ENCODE measurements at places on chromosomes 7 and 10.

DNA sequence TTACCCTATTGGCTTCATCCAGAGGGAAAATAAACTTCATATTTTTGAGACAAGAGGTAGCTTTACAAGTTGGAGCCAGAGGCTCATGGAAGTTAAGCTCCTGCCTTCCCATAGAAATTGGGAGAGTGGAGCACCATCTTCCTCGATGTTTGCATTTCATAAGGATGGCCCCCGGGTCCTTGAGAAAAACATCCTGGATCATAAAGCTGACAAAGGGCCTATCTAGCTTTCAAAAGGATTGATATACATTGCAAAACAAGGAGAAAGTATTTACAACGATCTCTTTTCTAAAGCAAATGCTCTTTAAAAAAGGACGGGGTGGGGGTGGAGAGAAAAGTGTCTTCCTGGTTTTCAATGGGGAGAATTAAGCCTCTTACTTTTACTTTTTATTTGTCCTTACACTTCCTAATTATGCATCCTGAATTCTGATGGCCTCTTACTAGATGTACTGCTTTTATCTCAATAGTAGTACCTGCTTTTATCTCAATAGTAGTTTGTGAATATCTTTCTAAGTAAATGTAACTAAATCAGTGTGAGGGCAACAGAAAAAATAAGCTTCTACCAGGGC is 65.6 kb downstream of the PTPRZ1 start:
- no peak for DNase-seq

DNA sequence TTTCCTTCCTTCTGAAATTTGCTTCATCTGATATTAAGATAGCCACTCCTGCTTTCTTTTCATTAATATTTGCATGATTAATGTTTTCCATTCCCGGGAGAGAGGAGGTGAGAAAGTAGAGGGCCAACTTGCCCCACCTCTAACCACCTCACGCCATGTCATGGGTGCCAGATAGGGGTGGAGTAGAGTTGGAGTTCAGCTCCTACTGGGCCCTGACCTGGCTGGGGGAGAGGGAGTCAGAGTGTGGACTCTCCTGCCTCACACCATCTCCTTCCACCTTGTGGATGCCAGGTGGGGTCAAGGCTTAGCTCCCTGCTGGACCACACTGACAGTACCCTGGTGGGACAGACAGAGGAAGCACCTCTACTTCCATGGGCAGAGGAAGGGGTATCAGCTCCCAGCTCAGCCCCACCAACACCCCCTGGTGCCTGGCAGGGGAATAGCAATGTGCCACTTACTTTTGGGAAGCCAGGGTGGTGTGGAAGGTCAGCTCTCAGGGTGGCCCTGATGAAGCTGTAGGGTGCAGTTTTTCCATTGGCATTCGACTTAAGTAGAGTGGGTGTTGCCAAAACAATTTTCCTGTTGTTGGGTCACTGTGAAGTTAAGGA is 28.0 kb downstream of the CHST12 start:
- DNase-seq: peak; percentile 6

- no peak for DNase-seq
These were observed 200.9 kb upstream of the CHRM2 start for GRCh38 chr7:136667584-136667983.

- no peak for DNase-seq
These were observed 69.4 kb upstream of the INPP5A start for GRCh38 chr10:132468216-132468615.

GRCh38 chr7:151491859-151492258 is 27.8 kb downstream of the RHEB start:
- peak; percentile 83 for DNase-seq

DNA sequence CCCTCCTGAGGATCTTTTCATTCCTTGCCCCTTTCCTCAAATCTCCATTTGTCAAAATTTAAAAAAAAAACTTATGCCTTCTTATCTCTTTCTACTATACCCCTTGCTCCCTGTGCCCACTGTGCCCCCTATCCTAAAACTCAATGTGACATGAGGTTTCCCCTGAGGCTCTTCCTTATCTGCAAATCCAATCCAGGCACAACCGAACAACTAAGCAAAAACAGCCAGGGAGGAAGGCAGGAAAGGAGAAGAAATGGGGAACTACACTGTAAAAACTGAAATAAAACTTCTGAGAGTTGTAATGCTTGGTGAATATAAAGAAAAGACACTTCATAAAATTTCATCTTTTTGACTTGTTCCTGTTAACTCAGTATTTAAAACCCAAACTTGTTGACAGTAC is 54.2 kb downstream of the CRPPA start:
- DNase-seq: no peak

GRCh38 chr10:95655571-95656290 is 780 bp downstream of the ALDH18A1 start:
- DNase-seq: peak; percentile 29

DNA sequence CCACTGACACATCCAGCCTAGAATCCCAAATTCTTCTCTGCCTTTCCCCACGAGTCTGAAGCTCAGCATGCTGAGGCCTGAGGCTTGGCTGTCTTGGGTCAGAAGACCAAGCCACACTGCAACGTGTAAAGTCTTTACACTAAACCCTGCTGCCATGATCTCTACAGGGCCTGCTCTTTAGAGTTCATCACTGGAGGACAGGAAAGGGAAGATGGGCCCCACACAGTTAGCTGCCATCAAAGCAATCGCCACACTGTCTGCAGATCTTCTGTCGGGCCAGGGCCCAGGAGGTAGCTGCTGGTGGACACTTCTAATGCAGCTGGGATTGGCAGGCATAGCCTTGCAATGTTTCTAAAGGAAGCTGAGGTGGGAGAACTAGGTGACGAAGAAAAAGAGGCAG is 8.4 kb upstream of the TECTB start:
- DNase-seq: no peak

DNA sequence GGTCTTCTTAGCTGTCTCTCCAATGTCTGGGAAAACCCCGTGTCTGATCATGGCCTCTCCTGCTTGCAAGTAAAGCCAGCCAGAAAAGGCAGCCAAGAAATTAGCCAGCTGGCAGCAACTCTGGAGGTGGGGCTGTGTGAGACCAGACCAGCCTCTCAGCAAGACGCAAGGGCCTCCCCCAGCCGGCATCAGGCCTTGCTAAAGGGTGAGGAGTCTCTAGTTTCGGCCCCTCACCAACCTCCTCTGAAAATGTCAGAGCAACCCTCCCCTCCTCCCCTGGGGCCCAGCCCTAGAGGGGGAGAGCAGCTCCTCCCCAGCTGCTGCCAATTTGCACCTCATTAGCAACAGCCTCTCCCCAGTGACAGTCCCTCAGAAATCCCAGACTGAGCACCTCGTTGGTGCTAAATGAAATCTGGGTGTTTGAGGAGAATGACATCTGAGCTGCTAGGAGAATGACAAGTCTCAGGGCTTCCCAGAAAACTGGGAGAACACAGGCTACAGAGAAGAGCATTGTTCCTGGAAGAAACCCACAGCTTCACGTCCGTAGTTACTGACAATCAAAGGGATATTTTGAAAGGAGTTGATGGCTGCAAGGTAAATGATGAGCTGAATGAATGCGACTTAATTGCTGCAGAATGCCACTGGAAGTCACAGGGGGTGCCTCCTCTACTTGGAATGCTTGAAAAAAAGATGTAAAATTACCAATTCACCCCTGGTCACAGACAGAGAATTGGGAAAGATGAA is 25.9 kb downstream of the DGKI start:
- DNase-seq: peak; percentile 79

Measured in fibroblast of pulmonary artery (primary cell).